Activated naive CD4-positive, alpha-beta T cell treated with anti-CD3 and anti-CD28 coated beads, Interleukin-2, amount 50 U/mL, for 72 hours (primary cell): ENCODE measurements at places on chromosomes 7 and 10.

DNA sequence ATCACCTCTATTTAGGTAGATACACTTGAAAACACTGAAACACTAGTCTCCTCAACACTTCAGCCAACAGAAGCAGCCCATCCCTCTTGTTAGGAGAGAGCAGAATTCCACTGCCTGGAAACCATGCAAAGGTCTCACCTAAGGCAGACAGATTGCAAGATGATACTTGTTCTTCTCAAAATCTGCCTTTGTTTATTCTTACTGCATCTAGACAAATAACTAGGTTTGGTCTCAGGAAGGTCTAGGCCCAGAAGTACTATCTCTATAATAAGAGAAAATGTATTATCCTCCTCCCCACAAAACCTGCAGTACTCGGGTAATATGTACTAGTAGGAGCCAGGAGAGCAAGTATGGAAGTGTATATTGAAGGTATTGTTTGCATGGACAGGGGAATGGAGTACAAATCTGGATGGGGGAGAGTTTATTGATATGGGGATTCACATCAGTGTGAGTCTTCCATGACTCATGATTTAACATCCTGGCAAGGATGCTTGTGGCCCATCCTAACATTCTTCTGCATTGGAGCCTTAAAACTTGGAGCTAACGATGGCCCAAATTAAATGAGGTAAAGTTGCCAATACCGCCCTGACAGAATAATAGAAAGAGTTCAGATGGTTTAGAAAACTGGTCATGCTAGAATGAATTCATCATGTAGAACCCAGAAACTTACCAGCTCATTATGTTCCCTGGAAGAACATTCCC is 109.2 kb downstream of the EPC1 start:
- DNase-seq: no peak

DNA sequence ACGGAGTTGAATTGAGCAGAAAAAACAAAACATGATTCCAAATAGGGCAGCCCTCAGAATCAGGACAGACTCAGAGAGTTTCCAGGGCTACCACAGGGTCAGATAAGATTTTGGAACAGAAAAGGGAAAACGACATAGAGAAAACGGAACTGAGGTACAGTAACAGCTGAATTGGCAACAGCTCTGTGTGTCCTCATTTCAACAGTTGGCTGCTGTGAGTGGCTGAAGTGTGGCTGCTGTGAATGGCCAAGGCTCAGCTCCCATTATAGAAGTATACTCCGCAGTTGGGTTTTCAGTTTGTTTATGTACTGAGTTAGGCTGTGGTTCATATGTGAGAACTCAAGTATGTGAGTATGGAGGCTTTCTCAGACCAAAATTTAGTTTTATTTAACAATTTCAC is 32.0 kb downstream of the ANTXRL start:
- DNase-seq: no peak

DNA sequence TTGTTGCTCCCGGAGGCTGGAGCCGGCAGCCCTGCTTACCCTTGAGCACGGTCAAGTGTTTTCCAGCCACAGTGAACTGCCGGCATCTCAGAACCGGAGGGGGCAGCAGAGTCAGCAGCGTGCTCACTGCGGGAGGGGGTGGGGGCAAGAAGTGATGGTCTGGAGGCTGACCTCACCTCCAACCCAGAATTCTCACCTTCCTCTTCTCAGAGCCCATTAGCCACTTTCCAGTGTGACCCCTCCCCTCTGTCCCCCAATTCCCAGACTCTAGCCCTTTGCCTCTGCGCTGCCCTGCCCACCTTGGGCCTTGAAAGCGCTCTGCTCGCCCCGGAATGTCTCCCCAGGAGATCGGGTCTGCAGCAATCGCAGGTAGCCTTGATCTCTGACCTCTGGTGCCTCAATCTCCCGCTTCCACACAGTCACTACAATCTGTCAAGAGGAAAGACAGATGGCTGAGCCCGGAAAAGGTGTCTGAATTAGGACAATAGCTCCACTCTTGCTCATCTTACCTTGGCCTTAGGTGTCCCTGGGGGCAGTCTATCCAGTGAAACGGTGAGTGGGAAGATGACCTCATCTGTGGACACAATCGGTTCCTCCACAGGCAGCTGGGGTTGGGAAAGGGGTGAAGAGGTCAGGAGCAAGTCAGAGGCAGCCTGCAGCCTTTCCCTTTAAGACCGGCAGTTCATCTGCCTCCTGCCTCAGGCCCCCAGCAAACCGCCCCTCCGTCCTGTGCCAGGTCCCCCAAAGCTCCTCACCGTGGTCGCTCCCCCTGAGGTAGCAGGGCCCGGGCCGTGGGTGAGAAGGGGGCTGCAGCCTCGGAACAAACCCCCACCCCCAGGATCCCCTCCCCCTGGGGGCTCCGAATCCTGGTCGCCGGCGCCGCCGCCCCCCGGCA is 942 bp downstream of the TRAPPC14 start:
- no peak for DNase-seq

DNA sequence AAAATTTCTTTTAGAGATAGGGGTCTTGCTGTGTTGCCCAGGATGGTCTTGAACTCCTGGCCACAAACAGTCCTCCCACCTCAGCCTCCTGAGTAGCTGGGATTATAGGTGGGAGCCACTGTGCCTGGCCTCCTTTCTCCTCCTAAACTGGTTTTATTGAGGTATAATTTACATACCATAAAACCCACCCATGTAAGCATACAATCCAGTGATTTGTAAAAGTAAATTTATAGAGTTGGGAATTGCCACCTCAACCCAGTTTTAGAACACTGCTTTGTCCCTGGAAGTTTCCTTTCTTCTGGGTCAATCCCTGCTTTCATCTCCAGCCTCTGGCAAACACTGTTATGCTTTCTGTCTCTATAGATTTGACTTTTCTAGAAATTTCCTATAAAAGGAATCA is 49.0 kb downstream of the CNNM2 start:
- DNase-seq: no peak

DNA sequence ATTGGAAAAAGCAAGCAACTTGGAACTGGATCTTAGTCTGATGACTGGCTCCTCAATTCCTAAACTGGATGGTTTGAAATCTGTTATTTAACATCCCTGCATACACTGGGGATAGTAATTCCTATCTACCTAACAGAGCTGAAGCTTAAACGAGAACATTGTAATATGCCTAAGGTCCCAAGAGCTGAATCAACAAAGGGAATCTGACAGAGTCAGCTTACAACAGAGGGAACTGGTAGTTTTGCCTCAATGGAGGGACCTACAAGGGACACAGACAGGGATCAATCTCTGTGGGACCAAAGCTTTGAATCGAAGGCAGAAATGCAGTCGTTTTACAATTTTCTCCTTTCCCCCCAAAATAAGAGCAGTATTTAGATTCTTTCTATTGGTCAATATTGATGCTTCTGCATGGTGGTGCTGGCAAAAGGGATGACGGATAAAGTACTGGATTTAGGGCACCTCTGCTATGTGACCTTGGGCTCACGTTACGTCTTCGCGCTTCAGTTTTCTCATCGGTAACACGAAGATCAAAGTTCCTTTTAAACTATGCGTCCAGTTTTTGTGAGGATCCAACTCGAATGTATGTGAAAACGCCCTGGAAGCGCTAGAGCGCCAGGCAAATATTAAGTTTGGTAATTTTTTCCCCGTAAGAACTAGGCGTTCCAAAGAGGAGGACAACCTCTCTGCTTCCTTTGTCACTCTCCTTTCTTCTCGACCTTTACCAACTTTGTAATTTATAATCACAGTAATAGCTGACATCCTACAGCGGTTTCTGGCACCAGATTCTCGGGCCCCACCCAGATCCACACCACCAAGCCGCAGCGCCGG is 1.1 kb downstream of the ACTR1A start:
- DNase-seq: no peak

DNA sequence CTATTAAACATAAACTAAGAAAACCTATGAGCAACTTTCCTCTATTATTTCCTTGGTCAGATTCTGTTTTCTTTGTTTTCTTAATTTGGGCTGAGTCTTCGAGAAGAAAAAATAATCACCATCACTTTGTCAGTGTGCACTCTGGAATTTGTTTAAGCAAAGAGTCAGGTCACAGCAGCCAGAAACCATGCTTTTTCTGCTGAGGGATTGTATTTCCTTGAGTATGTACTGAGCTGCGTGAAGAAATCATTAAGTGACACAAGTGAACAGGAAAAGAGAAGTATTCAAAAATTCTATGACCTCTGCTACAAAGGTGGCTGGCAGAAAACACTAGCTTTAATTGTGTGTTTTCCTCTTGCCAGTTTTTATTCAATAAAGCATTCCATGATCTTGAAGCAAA is 249.6 kb downstream of the VTI1A start:
- DNase-seq: no peak
